ENCODE measurements at places on chromosomes 11 and 22.

DNA sequence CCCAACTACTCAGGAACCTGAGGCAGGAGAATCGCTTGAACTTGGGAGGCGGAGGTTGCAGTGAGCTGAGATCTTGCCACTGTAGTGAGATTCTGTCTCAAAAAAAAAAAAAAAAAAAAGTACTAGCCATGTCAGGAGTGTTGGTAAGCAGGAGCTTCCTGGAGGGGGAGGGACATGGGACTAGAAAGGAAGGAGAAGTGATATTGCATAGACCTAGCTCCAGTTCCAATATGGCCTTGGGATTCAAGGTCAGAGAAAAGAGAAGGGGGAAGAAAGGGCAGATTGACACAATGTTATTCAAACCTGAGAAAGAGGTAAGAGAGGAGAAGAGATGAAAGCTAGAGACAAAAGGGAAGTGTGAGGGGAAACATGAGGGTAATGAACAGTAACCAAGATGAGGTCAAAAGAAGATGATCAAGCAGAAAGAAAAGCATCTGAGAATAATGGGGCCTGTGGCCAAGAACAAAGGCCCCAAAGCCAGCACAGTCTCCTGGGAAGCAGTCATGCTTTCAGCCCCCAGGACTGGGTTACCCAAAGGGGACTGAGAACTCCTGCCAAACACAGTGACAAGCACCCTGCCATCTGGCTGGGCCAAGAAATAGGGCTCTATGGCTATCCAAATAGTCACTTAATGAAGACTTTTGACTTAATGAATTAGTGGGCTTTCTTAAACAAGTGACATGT is 51.7 kb upstream of the FTH1 start:
- DNase-seq: no peak

- DNase-seq: no peak
Measured at GRCh38 chr11:33001751-33002542, 13.7 kb upstream of the DEPDC7 start.

DNA sequence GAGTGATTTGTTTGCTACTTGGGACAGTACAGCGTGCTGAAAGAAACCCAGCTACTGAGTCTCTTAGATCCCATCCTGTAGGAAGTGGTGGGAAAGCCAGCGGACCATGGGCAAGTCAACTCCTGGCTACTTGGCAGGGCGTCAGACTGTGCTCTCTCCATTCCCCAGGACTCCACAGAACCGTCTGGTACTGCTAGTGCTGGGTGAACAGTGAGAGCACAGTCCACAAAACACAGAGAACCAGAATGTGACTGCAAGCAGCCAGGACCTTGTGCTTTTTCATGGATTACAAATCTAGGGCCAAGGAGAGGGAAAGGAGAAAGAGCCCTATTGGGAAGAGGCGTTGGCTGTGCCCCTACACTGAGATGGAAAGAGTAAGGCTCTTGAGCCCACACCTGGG is 10.2 kb downstream of the BID start:
- no peak for DNase-seq

GRCh38 chr11:123483058-123483457 is 53.0 kb downstream of the GRAMD1B start:
- DNase-seq: no peak

- no peak for DNase-seq
Measured at GRCh38 chr11:86698639-86699038, 26.2 kb upstream of the ME3 start.

GRCh38 chr11:117909611-117910382 is 19.4 kb downstream of the TMPRSS13 start:
- no peak for DNase-seq

DNA sequence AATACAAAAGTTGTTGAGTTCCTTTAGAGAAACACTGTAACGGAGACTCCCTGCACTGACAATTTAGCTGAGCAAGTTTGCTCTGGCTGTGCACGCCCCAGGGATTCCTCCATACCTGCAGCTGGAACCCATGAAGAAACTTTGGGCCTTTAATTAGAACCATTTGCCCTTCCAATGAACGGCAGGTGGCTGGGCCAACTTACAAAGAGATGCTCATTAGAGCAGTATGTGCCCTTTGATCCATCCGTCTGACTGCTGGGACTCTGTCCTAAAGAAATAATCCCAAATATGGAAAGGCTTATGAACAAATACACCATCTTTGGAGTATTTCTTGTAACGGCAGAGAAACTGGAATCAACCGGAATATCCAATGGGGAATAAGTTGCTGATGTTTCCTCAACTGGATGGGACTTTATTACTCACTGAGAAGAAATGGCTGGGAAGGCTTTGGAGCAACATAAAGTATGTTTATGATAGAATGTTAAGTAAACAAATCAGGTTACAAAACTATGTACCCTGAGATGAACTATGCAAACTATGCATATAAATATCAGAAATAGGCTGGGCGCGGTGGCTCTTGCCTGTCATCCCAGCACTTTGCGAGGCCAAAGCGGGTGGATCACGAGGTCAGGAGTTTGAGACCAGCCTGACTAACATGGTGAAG is 24.4 kb upstream of the FBLN1 start:
- DNase-seq: no peak

- DNase-seq: no peak
Measured at GRCh38 chr22:36244522-36245391, 5.4 kb upstream of the APOL2 start.

DNA sequence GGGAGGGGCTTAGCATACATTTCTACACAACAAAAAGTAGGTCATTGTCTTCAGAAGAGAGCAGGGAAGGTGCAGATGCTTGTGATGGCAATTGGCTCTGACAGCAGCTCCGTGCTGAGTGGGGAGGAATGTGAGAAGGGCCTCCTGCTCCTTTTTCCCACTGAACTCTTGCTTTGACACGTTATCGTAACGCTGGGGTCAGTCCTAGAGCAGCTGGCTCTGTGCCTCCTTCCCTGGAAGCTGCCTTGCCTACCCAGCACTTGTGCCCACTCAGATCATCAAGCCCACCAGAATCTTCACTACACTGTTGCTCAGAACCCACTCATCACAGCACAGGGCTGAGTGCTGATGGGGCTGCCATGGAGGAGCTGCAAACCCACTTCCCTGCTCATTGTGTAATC is 14.9 kb upstream of the NAV2 start:
- no peak for DNase-seq

GRCh38 chr11:2096011-2096918 is 42.9 kb downstream of the IGF2 start:
- DNase-seq: no peak

DNA sequence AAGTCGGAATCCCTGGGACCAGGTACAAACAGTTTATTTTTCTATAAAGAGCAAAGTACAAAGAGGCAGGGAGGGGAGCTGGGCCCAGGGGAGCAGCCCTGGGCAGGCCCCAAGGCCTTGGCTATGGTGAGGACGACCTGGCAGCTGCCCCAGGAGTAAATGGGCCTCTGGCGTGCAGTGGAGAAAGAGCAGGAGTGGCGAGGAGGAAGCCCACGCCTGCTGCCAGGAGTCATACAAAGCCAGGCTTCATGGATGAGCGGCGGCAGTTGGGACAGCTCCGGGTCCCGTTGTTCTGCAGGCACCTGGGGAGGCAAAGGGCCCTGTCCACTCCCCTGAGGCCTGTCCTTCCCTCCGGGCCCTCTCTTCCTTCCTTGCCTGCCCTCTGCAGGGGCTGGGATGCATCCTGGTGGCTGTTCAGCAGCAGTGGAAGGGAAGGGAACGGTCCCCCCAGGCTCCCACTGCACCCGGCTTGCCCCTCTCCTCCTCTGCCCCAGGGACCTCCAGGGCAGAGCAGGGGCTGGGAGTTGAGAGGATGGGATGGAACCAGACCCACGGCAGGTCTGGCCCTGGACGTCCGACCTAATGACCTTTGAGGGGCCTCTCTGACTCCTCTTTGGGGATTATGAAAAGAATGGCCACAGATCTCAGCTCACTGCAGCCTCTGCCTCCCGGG is 11.1 kb downstream of the RAPSN start:
- DNase-seq: peak; percentile 81

- no peak for DNase-seq
Measured at GRCh38 chr11:65078151-65078550, 5.7 kb downstream of the CDCA5 start.

DNA sequence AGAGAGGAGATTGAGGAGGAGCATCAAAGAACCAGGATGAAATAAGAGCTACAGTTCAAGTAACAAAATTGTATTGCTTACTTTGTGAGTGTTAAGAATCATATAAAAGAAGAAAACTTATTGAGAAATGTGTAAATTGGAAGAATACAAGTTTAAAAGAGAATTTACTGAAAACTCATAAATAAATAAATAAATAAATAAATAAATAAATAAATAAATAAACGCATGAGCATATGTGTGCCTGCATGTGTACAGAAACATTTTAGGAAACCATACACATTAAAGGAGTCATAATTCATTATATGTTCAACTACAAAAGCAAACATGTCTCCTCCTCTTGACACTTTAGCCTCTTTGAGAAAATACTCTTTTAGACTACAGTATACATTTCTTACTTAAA is 42.6 kb downstream of the CNTN5 start:
- no peak for DNase-seq

GRCh38 chr11:23751280-23751679 is 745.6 kb upstream of the LUZP2 start:
- DNase-seq: no peak

DNA sequence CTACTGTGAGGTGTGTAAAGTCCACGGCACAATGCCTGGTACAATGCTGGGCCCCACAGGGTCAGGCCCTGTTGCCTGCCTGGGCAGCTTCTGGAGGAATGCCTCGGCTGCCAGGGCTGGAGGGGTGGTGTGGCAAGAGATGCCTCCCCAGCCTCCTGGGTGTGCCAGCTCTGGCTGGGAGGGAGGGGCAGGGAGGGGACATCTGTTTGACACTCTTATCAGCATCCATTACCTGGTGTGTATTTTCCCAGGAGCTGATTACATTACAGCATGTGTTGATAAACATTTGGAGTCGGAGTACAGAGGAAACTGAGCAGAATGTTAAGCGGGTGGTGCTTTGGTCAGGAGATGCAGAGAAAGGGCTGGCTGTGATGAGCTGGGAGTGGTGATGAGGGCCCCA is 11.0 kb upstream of the NECTIN1 start:
- DNase-seq: no peak

DNA sequence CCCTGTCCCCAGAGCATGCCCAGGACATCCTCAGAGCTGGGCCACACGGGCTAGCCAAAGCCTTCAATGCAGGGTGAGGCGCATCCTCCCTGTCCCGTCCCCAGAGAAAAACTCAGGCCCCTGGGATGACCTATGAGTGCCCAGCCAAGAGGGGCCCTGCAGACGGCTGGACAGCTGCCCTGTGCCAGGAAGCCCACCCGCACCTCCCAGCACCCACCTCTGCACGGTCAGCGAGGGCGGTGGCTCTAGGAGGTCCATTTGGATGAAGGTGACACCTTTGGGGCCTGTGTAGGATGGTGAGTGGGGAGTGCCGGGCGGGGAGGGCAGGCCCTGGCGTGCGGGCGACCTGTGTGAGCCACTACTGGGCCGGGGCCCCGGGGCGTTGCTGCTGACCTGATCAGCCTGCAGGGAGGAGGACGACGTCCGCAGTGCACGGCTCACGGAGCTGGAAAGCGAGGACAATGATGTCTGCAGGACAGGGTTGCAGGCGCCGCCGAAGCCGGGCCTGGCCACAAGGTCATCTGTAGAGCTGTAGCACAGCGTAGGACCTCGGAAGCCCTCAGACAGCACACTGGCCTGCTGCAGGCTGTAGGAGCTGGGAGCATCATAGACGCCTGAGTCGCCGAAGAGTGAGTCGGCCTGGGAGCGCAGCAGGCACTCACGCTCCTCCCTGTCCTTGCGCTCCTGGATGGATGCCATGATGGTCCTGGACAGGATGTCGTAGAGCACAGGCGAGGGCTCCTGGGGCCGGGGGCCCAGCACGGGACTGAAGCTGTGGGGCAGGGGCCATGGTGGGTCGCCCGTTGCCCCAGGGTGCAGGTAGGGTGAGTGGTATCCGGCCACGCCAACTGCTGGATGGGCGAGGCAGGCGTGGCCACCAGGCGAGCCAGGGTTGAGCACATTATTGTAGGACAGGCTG is 180.5 kb downstream of the IGLL1 start:
- DNase-seq: no peak

GRCh38 chr11:101436511-101437142 is 147.2 kb downstream of the TRPC6 start:
- peak; percentile 60 for DNase-seq

- DNase-seq: no peak
Measured at GRCh38 chr11:120135838-120136237, 2.1 kb downstream of the TRIM29 start.

- no peak for DNase-seq
Measured at GRCh38 chr22:30945653-30946052, 22.9 kb downstream of the MORC2 start.

- DNase-seq: no peak
Measured at GRCh38 chr11:128767591-128768001, 73.7 kb downstream of the FLI1 start.

DNA sequence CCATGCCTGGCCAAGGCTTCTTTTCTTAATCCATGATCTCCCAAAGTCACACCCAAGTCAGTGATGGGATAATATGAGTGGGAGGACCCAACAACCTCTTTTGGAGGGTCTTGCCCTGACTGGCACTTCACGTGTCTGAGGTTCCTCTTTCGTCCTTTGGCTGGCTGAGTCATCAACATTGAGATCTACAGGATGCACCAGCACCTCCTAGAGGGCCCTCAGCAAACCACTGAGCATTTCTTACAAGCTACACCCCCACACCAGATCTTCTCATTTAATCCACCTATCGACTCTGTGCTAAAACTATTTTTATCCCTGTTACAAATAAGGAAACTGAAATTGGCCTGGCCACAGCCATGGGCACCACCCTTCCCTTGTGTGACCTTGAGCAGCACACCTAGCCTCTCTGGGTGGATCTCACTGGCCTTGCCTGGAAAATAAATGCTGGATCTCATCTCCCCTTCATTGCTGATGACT is 63.4 kb downstream of the FLI1 start:
- no peak for DNase-seq

DNA sequence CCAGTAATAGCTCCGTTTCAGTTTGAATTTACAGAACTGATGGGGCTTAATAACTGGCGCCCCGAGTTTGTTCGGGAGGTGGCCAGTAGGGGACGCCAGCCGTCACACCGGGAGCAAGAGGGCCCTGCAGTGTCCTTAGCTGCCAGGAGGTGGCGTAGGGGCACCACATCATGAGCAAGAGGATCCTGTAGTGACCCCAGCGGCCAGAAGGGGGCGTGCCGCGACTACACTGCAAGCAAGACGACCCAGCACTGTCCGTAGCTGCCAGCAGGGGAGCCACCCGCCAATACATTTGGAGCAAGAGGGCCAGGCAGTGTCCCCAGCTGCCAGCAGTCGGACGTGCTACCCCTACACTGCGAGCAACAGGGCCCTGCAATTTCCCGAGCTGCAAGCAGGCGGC is 663.7 kb upstream of the B3GAT1 start:
- DNase-seq: no peak

- no peak for DNase-seq
Measured at GRCh38 chr11:116037861-116038260, 533.6 kb upstream of the CADM1 start.

DNA sequence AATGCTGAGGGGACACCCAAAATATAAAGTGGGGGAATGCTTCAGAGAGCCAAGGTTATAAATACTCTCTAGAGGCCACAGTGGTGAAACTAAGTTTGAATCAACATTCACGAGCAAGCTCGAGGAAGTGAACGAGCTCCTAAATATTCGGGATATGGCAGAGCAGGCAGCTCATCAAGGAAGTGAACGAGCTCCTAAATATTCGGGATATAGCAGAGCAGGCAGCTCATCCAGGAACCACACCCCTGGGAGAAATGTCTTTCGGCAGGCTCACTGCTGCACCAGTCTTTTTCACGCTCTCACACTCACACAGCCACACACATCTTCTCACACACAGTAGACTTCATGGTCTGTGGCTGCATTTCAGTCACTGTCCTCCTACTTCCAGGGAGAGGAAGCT is 787.5 kb downstream of the OPCML start:
- no peak for DNase-seq
